ENCODE measurements at places on chromosomes 5 and 9.
A peak's percentile ranks its signal among the peaks of the same experiment; 100 is the strongest.

- no peak for DNase-seq
Measured at GRCh38 chr9:96067600-96067999, 192.1 kb downstream of the ERCC6L2 start.

DNA sequence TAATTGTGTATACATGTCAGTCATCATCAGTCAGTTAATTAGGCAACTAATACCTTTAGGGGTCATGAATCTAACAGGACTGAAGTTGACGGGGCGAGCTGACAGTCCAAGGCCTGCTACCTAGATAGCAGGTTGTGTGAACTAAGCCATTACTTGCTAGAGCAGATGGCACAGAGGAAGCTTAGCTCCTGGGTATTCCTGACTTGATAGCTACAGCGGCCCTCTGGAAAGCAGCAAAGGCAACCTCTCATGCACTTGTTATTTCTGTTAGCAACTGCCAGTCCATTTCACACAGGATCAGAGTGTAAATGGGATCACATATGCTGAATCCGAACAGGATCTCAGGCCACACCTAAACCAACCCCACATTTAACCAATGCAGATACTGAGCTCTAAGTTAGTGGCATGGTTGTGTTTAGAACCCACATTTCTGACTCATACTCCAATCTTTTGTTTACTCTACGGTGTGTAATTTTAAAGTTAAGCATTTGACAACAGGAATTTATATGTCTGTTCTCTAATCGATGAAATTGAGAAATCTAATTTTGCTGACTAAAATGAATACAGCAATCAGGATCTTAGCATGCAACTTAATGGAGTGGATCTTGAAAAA lies 521.3 kb upstream of the ZNF608 start:
- peak; percentile 11 for DNase-seq

DNA sequence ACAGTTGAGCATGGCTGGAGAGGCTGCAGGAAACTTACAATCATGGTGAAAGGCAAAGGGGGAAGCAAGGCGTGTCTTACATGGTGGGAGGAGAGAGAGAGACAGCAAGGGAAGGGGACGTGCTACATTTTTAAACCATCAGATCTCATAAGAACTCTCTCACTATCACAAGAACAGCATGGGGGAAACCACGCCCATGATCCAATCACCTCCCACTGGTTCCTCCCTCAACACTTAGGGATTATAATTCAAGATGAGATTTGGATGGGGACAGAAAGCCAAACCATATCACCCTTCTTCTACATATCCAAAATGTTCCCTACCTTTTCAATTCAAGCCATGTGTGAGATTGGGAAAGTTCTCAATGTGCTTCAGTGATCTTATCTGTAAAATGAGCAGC lies 22.9 kb upstream of the GLRX start:
- DNase-seq = no peak

DNA sequence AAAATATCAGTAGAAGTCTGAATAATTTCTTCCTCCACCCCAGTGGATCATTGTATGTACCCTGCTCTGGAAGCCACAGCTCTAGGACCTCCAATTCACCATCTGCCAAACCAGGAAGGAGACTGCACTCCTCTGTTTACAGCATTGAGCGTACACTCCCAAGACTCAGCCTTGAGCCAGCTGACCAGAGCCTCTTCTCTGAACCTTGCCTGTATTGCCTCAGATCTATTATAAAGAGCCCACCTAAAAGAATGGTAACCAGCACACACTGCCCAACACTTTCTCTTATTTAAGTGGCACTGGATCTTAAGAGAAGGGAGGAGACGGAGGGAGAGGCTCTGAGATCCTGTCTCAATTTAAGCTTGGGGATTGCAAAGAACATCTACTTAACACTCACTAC lies 217.8 kb upstream of the RASEF start:
- no peak for DNase-seq

- peak; percentile 67 for DNase-seq
Measured at GRCh38 chr9:88258024-88258423, 119.7 kb upstream of the SPATA31C2 start.

DNA sequence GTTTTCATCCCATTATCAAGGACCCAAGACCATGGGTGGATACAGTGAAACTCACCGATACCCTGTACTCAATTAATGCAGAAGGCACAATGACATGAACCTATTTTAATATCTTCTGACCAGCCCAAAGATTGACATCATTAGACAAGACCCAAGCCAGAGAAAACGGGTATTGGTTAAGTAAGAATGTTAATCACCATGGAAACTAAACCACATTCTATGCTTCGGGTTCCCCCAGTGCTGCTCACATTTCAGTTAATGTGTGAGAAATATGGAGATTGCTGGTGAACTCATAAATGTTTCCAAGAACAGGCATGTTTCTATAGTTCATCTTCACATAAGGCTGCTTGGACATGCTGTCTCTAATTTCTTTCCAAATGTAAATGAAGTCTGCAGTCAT lies 77.0 kb downstream of the IRX2 start:
- DNase-seq = no peak

- peak; percentile 89 for DNase-seq
Measured at GRCh38 chr5:67234671-67235176, 38.1 kb upstream of the CD180 start.

DNA sequence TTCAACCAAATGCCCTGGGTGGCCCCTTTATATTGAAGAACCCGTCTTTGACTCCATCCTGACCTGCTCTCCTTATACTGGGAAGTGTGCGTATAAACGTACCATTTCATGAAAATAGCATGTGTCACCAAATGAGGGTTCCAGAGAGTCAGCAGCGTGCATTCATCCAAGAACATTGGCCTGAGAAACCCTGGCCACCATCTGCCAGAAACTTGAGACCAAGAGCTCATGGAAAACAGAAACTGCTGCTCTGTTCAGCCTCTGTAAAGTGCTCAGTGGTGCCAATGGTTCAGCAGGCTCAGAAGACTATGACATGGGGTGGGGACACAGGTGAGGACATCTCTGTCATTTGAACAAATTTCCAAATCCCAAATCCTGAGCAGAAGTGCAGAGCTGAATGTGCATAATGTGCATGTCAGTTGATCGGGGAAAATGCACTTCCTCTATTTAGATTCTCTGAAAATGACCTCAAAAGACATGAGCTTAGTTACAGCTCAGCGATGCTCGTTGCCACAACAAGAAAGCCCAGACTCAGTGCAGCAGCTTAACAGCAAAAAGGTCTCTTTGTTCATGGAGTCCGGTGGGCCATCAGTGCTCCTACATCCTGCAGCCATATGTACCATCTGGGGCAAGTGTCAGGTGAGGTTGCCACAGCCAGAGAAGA lies 176.1 kb downstream of the ATPSCKMT start:
- DNase-seq = no peak

- no peak for DNase-seq
Measured at GRCh38 chr9:125995706-125996105, 248.5 kb downstream of the PBX3 start.

DNA sequence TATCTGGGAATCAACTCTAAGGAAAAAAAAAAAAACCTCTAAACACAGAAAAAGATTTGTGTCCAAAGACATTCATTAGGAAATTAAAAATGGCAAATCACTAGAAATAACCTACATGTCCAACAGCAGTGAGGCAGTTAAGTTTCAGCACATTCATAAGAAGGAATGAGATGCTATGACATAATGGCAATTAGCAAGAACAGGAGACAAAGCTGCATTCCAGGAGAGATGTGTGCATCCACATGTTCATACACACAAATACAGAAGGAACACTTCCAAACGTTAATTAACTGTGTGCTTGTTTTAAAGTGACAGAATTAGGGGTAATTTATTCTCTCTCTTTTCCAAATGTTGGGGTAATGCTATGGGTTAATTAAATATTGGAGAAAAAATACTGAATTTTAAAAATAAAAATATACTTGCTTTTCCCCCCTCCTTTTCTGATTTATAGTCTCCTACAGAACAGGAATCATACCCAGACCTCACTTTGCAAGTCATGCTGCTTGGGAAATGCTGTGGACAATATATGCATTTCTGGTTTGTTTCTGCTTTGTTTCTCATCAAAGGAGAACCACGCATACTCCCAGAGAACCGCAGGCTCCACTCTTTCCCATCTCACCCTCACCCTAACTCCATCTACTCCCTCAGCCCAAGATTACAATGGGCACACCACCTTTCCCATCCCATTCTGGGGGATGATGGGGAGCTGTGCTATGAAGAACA lies 114.1 kb downstream of the CDK5RAP2 start:
- no peak for DNase-seq

DNA sequence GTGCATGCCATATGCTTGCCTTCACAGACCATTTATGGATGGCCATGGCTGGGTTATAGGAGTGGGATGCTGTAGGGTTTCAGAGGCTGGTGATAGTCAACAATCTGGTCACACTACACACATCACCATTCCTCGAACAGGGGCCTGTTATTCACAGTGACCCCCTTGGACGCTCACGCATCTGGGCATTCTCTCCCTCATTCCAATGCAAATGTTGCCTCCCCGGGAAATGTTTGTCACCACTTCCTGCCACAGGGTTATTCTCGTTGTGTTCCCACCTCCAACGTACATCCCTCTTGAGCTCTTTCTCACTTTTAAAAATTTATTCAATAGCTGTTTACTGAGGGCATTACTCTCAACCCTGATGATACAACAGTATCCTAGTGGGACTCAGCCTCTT lies 135.4 kb downstream of the SCAMP1 start:
- peak; percentile 58 for DNase-seq

DNA sequence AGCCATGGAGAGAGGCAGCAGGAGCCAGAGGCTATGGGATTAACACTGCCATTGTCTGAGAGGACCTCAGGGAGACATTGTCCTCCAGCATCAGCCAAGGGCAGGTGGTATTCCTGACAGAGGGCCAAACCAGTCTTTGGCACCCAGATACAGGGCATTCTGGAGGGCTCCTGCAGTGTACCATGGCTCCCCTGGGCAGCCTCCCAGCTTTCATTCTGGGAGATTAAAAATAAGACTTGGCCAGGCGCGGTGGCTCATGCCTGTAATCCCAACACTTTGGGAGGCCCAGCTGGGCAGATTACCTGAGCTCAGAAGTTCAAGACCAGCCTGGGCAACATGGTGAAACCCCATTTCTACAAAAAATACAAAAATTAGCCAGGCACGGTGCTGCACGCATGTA lies 4.2 kb downstream of the MTAP start:
- DNase-seq = no peak

DNA sequence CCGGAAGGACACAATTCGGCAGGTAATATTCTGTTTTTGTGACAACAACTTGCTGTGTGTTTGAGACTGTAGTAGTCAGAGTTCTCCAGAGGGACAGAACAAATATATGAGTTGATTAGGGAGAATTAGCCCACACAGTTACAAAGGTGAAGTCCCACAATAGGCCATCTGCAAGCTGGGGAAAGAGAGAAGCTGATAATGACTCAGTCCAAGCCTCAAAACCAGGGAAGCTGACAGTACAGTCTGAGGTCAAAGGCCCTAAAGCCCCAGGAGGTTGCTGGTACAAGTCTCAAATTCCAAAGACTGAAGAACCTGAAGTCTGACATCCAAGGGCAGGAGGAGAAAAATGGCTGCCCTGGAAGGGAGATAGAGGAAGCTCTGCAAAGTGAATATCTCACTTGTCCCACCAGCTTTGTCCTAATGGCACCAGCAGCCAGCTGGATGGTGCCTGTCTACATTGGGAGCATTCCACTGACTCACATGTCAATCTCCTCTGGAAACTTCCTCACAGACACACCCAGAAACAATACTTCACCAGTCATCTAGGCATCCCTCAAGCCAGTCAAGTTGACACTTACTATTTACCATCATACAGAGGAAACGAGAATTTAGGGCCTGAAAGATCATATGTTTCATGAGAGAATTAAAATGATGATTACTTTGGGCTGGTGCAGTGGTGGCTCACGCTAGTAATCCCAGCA lies 36.3 kb upstream of the CTXN3 start:
- DNase-seq = no peak

All from astrocyte of the hippocampus (primary cell).